ENCODE measurements at places on chromosomes 11 and 22.

DNA sequence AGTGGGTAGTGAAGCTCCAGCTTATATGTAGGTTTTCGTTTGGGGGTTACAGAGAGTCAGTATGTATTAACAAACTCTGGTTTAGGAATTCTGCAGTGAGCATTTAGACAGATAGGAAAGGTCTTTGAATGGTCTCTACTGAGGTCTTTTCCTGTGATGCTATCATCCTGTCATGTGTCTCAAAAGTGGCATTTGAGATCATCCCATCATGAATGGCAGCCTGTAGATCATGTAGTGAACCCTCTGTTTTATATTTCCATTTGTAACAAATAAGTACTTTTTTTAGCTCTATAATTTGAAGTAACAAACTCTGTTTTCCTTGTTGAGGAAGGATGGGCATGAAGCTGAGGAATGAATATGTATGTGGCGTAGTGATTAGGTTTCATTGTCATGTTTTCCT is 76.2 kb downstream of the PPP6R3 start:
- no peak for DNase-seq

GRCh38 chr22:36395055-36395849 is 7.5 kb upstream of the MYH9 start:
- DNase-seq, result no peak

GRCh38 chr11:1529774-1530173 is 42.3 kb downstream of the DUSP8 start:
- DNase-seq, result no peak

DNA sequence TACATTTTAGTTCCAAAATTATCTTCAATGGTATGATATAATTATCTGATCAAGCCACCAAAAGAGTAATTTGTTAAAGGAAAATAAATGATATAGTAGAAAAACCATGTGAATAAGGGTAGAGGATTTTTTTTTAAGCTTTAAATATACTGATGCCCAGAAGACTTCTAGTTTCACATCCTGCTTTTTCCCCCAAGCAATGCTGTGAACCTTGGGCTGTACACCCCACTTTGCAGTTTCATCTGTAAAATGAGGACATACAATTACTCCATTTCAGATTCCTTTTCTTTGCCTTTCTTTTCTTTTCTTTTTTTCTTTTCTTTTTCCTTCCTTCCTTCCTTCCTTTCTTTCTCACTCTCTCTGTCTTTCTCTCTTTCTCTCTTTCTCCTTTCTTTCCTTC is 1125.4 kb downstream of the DLG2 start:
- no peak for DNase-seq

- no peak for DNase-seq
Observed at GRCh38 chr11:105811242-105811641, 201.4 kb downstream of the GRIA4 start.

DNA sequence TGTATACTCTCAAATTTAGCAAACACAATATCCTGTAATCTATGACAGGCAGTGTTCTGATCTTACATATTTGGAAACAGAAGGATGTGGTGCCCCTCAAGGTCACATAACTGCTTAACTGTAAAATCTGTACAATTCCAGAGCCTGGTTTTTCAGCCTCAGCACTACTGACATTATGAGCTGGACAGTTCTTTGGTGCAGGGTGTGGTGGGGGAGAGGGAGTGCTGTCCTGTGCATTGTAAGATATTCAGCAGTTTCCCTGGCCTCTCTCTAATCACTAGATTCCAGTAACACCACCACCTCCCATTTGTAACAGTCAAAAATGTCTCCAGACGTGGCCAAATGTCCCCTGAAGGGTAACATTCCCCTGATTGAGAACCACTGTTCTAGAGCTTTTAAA is 1.8 kb upstream of the OR5B21 start:
- DNase-seq, result no peak

- DNase-seq, result no peak
Observed at GRCh38 chr22:36368359-36368983, 19.3 kb downstream of the MYH9 start.

DNA sequence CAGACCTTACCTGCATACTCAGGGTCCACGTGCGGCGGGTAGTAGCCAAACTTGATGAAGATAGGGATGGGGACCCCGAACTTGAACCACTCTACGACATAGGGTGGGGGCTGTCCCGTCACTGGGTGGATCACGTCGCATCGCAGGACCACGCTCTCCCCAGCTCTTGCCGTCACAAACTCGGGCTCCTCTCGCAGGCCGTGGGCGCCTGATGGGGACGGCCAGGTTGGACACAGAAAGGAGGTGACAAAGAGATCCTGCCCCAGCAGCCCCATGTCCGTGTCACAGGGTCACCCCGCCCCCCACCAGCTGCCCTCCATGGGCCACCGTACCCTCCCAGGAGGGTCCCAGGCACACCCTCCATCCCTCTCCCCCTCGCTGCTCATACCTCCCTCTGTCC is 10.7 kb downstream of the IGSF9B start:
- DNase-seq, result no peak

GRCh38 chr22:33844273-33844672 is 76.0 kb downstream of the LARGE1 start:
- no peak for DNase-seq

GRCh38 chr11:32148895-32149294 is 58.0 kb downstream of the RCN1 start:
- DNase-seq, result no peak

GRCh38 chr11:129937592-129938238 is 42.3 kb upstream of the NFRKB start:
- DNase-seq, result no peak

GRCh38 chr22:49305214-49305965 is 522.3 kb downstream of the BRD1 start:
- no peak for DNase-seq

DNA sequence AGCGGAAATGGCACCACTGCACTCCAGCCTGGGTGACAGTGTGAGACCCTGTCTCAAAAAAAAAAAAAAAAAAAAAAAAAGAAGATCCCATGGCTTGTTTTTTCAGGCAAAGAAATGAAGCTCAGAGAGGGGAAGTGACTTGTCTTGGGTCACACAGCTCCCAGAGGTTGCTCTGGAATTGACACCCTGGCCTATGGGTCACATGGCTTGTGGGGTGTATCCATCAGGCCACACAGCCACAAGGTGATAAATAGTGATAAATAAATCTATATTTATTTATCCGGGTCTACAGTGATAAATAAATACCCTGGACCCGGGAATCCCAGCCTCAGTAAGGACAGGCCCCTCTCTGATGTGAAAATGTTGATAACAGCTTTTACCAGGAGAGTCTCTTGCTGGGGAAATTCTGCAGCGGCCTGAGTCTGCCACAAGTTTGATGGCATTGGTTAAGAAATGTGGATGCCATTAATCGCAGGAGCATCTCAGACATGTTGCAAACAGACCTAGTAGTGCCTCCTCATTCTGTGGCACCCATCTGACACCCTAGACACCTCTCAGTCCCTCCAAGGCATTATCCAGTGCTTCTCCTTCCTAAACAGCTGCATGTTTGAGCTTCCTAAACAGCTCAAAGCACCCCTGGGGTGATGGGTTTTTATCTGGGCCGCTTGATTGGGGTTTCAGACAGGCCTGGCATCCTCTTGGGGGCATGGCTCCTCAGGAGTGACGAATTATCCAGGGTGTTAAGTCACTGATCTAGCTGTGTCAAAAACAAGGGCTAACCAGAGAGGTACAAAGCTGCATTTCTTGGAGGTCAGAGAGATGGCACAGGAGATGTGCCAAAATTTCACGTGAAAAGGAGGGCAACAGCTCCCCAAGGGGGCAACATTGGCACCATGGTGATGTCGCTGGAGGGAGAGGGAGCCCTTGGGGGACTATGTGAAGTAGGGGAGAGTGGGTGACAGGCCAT is 1.9 kb upstream of the EMID1 start:
- DNase-seq, result no peak

- DNase-seq, result no peak
Observed at GRCh38 chr11:36388071-36388470, 92.0 kb downstream of the PRR5L start.

DNA sequence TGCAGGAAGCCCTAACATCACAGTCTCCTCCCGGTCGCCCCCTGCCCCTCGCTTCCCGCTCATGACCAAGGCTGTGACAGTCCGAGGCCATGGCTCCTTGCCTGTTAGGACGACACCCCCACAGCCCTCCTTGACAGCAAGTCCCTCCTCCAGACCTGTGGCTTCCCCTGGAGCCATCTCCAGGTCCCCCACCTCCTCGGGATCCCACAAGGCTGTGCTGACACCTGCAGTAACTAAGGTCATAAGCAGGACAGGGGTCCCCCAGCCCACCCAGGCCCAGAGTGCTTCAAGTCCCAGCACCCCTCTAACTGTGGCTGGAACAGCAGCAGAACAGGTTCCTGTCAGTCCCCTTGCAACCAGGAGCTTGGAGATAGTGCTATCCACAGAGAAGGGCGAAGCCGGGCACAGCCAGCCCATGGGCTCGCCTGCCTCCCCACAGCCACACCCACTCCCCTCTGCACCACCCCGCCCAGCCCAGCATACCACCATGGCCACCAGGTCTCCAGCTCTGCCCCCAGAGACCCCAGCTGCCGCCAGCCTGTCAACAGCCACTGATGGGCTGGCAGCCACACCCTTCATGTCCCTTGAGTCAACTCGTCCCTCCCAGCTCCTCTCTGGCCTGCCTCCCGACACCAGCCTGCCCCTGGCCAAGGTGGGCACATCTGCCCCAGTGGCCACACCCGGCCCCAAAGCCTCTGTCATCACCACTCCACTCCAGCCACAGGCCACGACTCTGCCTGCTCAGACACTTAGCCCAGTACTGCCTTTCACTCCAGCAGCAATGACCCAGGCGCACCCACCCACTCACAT is 63.2 kb downstream of the OTOG start:
- DNase-seq, result no peak

- no peak for DNase-seq
Observed at GRCh38 chr11:67053896-67054329, 2.7 kb upstream of the RHOD start.

DNA sequence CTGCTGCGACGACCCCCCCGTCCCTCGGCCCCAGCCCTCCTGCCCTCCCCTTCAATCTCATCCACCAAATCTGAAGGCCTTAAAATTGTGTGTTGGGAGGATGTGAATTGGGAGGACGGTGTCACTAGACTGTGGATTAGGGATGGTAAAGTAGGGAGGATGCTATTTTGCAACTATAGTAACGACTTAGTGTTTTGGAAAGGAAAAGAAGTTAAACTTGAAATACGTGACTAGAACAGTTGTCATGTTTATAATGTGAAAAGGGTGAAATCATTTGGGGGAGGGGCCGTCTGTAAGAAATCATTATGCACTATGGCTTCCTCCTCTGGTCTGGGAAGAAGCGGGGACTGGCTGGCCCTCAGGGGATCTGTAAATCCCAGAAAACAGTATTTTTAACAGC is 43.4 kb upstream of the NNMT start:
- DNase-seq, result no peak

DNA sequence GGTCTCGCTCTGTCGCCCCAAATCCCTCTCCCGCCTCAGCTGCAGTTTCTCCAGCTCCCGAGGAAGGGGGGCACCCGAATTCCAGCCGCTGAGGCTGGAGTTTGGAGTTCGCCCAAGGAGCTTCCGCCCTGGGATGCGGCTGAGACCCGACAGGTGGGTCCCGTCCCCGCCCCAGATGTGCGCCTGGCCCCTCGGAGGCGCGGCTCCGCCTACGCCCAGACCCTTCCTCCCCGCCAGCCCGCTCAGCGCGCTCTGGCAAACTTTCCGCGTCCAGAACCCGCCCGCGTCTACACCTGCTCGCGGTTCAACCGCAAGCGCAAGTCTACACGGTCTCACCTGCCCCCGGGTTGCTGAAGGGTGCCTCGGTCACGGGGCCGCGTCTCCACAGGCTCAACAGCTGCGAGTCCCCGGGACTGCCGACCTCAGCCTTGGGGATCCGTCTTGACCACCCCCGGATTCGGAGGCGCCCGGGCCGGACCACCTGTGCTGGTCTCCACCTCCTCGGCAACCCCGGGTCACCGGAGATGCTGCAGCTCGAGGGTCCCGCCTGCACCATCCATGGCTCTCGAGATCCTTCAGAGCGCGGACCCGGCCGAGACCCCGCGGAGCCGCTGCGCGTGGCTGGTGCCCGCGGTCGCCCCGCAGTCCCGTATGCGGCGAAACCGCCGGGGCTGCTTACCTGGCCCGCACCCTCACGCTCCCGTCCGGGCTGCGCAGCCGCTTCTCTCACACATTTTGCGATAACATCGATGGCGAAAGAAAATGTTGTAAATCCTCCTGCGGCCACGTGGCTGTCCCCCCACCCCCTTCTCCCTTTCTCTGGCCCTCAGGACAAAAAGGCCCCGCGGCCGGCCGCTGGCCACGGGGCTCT is 63.6 kb downstream of the NFAM1 start:
- DNase-seq, result peak; percentile 12

DNA sequence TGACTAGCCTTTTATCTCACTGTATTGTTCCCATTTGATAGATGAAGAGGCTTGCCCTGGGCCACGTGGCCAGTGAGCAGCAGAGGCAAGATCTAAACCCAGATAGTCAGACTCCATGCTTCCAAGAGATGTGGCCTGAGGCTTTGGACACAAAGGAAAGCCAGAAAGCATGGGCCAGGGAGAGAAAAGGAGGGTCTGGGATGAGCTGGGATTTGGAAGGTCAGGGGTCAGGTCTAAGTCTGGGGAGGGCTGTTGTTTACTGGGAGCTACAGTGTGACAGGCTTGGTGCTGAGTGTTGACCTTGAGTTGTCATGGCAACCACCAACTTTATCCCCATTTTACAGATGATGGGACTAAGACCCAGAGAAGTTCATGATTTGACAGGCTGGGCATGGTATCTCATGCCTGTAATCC is 2.1 kb downstream of the SLC35E4 start:
- no peak for DNase-seq

GRCh38 chr11:72228844-72229231 is 4.3 kb downstream of the INPPL1 start:
- DNase-seq, result no peak

- no peak for DNase-seq
Observed at GRCh38 chr11:8075119-8075726, 5.8 kb upstream of the TUB start.

DNA sequence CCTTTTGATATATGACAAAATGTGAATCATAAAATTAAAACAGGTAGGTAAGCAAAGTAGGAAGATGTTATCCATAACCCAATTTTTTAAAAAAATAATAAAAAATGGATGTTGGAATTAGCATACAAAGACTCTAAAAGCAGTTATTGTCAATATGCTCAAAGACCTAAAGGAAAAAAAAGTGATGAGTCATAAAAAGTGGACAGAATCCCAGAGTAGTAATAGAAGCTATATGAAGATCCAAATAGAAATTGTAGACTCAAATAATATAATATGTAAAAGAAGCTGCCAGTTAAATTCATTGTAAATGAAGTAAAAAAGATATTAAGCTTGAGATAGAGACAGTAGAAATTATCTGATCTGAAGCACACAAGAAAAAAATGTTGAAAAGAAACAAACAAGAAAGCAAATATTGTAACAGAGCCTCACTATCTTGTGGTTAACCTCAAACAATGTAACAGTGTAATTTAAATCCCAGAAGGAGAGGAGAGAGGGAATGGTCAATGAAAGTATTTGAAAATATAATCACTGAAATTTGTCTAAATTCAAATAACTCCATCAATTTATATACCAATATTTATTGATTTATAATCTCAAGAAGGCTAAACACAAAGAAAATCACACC is 773.4 kb upstream of the RAG2 start:
- no peak for DNase-seq
